ENCODE measurements at places on chromosomes 4 and X.

DNA sequence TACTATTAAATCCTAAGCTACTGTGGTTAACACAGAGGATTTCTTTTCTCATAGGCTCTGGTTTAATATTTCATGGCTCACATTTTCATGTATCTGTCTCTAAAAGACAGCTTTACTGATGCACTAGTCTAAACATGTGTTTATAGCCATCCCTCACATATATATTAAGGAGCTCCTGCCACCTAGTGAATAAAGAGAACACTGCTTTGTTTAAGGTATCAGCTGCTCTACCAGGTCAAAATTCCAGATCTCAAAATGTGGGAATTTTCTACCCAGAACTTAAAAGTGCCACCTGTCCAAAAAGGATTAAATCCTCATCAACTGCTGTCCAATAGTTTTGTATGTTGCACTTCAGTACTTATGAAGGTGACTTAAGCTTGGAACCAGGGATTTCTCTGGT is 188.5 kb upstream of the TEX13C start:
- peak; percentile 44 for DNase-seq

DNA sequence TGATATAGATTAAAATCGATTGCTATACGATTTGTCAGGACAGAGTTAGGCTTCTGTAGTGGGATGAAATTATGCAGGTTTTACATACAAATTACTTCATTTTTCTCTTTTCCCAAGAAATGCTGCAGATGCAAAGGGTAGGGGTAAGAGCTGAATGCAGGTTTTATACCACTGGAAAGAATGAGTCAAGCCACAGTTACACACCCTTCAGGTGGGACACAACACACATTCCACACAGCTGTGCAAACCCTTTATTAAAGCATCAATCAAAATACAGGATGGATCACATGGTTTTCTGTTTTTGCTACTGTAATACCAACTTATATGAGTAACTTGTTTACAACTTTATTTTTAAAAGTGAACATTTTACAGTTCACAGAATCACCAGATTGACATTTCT is 39.8 kb downstream of the MFAP3L start:
- no peak for DNase-seq

GRCh38 chrX:56788717-56789122 is 59.7 kb downstream of the NBDY start:
- DNase-seq = no peak

DNA sequence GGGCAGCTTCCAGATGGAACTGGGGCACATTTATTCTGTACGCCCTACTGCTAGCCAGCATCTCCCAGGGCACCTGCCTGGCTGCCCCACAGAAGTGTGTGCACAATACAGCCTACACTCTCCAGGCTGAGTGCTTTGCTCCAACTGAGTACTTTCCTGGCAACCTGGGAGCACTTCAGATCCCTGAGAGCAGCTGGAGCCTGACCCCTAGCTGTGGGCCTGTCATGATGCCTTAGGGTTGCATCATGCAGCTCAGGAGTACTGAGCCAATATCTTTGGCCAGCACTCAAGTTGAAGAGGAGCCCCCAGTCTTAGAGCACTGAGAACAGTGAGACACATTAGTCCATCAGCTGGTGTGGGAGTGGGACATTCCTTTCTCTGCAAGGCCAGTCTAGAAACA is 321.9 kb downstream of the CFAP47 start:
- DNase-seq = no peak

- no peak for DNase-seq
Observed at GRCh38 chr4:177427192-177427591, 15.0 kb downstream of the AGA start.

GRCh38 chr4:64824591-64824990 is 415.3 kb upstream of the TECRL start:
- no peak for DNase-seq

Measured in Karpas-422 (cell line).